Uterine smooth muscle cell (primary cell): ENCODE measurements at places on chromosomes 11 and 22. TPM values are rescaled to one million over a fixed set of nuclear protein-coding genes. Genes with fewer than 3 reads are reported as not detected.

BACE1-AS gene
- total RNA-seq, result 2.0 and 3.2 TPM in 2 replicates

CEND1 gene
- 1.00 TPM in 2 replicates for total RNA-seq

SHANK2 gene
- total RNA-seq, result 1.9 and 2.8 TPM in 2 replicates

NCF4 gene
- not detected in 2 replicates for total RNA-seq

MAPK8IP2 gene
- 0.33 and 0.37 TPM in 2 replicates for total RNA-seq

ELF5 gene
- total RNA-seq, result 0.12 TPM in 1 of 2 replicates, not detected in the other

APOBEC3H gene
- total RNA-seq, result not detected in 2 replicates
